ENCODE measurements at places on chromosomes 6 and 20. TPM values are rescaled to one million over a fixed set of nuclear protein-coding genes. Genes with fewer than 3 reads are reported as not detected.

- no peak overlapping the region for H3K27ac ChIP-seq
- no peak overlapping the region for H3K4me3 ChIP-seq
- H3K4me1 ChIP-seq = no peaks in the 10 kb centered on the region
- H3K27me3 ChIP-seq = no peaks in the 10 kb centered on the region
- H3K36me3 ChIP-seq = no peaks in the 10 kb centered on the region
- peak; percentile 72 for DNase-seq
These were observed 26.7 kb downstream of the MDN1 start for GRCh38 chr6:89792881-89793280.

SCRT2 gene
- total RNA-seq = 0.39 TPM

DNA sequence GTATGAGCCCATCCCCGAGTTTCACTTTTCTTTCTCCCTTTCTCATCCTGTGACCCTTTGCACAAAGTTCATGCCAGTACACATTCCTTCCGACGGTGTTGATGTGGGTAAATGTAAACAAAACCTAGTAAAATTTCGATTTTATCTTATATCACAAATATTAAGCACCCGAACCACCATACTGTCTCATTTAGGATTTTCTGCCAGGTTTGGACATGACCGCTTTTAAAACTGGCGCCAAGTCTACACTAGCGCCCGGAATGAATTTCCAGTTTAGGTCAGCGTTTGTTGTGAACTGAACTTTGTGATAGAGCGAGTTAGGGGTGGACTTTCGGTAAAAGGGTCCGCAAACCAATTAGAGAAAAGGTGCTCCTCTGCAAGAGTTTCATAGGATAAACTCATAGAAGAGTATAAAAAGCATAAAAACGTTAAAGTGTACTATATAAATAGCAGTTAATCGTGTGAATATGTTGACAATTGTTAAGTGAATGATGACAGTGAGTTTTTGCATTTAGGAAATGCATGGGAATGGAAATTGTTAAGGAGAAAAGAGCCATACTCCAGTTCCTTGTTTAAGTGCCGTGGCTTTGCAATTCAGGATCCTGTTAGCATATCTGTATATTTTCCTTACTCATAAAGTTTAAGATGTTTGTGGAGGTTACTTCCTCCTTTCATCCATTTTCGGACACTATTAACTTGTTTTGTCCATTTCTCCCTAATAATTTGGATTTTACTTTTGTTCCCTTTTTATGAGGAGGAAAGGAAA, 937 bp downstream of the AKAP7 start:
- H3K27me3 ChIP-seq = no peaks in the 10 kb centered on the region
- peak overlapping the region; percentile 73 for H3K4me3 ChIP-seq
- H3K4me1 ChIP-seq = peaks cover 11% of the 10 kb centered on the region
- H3K27ac ChIP-seq = peak overlapping the region; percentile 93

SPEF1 gene
- total RNA-seq = 9.8 TPM

DNA sequence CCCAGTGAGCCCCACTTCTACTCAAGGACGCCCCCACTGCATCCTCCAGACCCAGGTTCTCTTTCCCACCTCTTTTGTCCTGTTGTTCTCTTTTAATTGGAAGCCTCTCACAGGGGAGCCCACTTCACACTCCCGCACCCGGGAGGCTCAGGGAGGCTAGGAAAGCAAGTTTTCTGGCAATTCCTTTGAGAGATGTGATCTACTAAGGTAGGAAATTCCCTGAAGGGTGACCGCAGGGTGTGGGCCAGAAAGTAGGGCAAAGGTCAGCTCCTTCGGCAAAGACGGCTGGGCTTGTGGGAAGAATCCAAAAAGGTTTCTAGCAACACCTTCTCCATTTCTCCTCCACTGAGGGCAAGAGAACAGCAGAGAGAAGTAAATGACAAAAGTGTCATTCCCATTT, 98.1 kb upstream of the PTPN1 start:
- H3K36me3 ChIP-seq = no peaks in the 10 kb centered on the region
- no peak for DNase-seq
- H3K4me1 ChIP-seq = peaks cover 22% of the 10 kb centered on the region

KIF6 gene
- total RNA-seq = 4.2 TPM

COL11A2 gene
- total RNA-seq = 8.8 TPM
